ENCODE measurements at places on chromosomes 12 and 14.
A peak's percentile ranks its signal among the peaks of the same experiment; 100 is the strongest.

DNA sequence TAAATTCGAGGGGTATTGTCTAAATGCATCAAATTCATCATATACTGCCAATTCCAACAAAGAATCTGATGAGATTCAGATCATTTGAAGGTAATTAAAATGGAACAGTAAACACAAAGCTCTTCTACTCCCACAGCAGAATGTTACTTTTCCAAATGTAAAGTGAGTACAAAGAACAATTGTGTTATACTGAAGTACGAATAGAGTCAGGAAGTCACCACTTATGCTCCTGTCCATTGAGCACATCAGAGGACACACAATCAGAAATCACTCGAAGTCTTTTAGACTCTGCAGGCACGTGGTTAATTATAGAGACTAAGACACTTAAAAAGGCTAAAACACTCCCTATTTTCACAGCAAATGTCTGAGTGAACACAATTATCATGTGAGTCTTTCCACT, 388.5 kb upstream of the MIS18BP1 start:
- no peak for DNase-seq

GRCh38 chr12:56542164-56542563, 20.5 kb downstream of the RBMS2 start:
- no peak for DNase-seq

DNA sequence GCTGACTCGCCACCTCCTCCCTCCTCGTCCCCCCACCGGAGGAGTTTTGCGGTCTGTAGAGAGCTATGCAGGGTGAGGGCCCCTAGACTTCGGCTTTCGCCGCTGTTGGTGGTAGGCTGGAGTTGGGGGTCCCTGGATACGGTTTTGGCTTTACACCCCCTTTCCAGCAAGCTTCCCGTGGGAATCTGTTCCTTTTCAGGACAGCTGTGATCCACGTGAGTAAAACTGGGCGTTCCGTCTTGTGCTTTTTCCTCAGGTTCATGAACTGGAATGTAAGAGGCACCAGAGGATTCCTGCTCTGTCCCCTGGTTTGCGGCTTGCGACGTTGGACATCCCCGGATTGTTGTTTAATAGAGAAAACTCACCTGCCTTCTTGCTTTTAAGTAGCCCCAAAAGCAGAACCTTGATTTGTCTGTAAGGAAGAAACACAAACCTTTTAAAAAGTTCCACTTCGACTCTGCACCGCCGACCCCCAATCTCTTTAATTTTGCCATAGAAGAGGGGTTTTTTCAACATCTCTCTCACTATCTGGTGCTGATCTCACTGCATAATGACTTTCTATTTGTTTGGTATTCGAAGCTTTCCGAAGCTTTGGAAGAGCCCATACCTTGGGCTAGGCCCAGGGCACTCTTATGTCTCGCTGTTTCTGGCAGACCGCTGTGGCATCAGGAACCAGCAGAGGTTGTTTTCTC, 490 bp downstream of the PRORP start:
- peak; percentile 33 for DNase-seq

- DNase-seq: peak; percentile 64
These were observed at the start of gene RIMKLB for GRCh38 chr12:8697476-8698131. Gene RIMKLB, plus strand, starts transcription at chr12:8697991. Its CDS starts 15,876 bp downstream, at chr12:8713867.

- DNase-seq: no peak
These were observed 6.2 kb upstream of the CNOT2 start for GRCh38 chr12:70236990-70237389.

DNA sequence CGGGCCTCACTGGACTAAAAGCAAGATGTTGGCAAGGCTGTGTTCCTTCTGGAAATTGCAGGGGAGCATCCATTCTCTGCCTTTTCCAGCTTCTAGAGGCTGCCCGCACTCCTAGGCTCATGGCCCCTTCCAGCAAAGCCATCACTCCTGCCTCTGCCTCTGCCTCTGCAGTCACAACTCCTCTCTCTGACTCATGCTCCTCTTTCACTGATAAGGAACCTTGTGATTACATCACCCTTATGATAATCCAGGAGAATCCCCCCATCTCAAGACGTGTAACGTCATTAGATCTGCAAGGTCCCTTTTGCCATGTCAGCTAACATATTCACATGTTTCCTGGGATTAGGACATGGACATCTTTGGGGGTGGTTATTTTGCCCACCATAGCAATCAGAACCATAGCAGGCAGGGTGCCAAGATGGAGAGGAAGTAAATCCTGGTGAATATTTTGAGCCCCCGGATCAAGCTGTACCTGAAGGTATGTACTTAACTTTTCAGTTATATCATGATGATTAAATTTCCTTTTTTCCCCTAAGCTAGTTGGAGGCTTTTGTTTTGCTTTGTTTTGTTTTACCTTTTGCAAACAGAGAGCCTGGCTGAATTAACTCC, 123.6 kb downstream of the SCARB1 start:
- DNase-seq: no peak

GRCh38 chr12:62766496-62766895, 168.5 kb downstream of the PPM1H start:
- no peak for DNase-seq

- no peak for DNase-seq
These were observed 59.0 kb upstream of the DLK1 start for GRCh38 chr14:100667656-100668055.

- no peak for DNase-seq
These were observed 23.2 kb downstream of the ZFYVE1 start for GRCh38 chr14:73003681-73004080.

- DNase-seq: no peak
These were observed 27.4 kb upstream of the TSPAN9 start for GRCh38 chr12:3049611-3050249.

- DNase-seq: no peak
These were observed 106.8 kb downstream of the SLCO1B3 start for GRCh38 chr12:20917269-20917668.

GRCh38 chr14:104874110-104874531, 9.1 kb downstream of the CEP170B start:
- no peak for DNase-seq

- DNase-seq: no peak
These were observed 24.4 kb downstream of the SERPINA1 start for GRCh38 chr14:94364037-94364436.

DNA sequence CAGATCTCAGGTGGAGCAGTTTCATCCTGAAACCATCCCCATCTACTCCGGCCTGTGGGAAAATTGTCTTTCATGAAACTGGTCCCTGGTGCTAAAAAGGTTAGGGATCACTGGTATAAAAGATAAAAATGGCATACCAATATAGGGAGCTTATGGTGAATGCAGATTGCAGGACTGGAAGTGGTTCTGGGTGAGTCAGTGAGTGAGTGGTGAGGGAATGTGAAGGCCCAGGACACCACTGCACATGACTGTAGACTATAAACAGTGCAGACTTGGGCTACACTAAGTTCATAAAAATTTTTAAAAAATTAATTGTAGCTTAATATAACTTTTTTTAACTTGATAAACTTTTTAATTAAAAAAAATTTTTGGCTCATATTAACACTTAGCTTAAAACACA, 67.0 kb upstream of the RD3L start:
- no peak for DNase-seq

GRCh38 chr14:20998139-20998538, 954 bp upstream of the SLC39A2 start:
- no peak for DNase-seq

GRCh38 chr14:43803076-43803689, 703.9 kb downstream of the FSCB start:
- DNase-seq: no peak

GRCh38 chr12:121634836-121635235, 8.5 kb downstream of the ORAI1 start:
- no peak for DNase-seq

Measured in fibroblast of lung (primary cell).